Stimulated activated CD4-positive, alpha-beta T cell treated with anti-CD3 and anti-CD28 coated beads, TNF-alpha, amount 100 ng/mL, for 1 hour (primary cell): ENCODE measurements at places on chromosomes 4 and X.

GRCh38 chr4:189060104-189060503 is 880.6 kb upstream of the FRG1 start:
- DNase-seq: no peak

DNA sequence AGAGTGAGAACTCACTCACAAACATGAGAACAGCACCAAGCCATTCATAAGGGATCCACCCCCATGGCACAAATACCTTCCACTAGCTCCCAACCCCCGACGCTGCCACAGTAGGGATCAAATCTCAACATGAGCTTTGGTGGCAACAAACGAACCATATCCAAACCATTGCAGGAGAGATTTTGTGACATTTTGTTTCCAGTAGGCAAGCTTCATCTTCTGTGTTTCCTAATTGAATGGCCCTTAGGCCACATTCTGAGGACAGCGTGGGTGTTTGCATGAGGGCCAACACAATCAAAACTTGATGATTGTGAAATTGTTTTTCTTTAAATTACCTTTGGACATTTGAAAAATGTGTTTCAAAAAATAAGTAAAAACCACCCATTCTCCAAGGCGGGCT is 102.6 kb upstream of the LNX1 start:
- no peak for DNase-seq

DNA sequence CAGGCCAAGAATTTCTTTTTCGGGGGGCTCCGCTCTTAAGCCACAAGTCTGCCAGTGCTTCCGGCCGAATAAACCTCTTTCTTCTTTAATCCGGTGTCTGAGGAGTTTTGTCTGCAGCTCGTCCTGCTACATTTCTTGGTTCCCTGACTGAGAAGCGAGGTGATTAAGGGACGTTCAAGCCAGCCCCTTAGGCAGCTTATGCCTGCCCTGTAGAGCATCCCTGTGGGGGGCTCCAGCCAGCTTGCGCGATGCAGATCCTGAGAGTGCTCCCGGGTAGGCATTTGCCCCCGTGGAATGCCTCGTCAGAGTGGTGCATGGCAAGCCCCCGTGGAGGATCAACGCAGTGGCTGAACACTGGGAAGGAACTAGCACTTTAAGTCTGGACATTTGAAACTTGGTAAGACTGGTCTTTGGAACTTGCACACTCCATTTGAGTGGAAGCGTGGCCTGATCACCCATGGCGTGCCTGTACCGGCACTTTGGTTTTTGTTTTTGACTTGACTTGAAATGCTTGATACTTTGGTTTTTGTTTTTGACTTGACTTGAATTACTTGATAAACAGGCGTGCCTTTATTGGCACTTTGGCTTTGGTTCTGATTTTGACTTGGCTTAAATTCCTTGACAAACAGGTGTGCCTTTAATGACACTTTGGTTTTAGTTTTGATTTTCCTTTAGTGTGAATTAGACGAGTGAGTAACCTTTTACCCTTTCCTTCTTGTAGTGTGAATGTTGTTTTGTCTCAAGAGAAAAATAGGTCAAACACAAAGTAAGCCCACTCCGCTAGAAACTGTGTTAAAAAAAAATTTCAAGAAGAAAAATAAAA is 6.1 kb downstream of the ACOX3 start:
- DNase-seq: no peak

DNA sequence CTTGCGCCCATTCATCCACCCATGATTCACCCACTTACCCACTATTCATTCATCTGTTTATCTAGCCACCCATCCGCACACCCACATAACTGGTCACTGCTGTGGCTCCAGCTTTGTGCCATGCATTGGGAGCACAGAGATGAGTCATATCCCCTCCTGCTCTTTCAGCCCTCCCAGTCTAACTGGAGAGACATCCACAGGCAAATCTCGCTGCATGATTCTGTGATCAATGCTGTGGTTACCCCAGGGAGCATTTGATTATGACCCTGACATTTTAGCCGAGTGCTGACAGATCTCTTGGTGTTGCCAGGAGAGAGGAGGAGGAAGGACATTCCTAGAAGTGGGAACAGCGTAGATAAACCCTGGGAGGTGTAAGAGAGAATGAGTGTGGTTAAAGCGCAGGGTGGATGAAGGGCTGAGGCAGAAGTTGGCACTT is 10.4 kb upstream of the PORCN start:
- DNase-seq: no peak

DNA sequence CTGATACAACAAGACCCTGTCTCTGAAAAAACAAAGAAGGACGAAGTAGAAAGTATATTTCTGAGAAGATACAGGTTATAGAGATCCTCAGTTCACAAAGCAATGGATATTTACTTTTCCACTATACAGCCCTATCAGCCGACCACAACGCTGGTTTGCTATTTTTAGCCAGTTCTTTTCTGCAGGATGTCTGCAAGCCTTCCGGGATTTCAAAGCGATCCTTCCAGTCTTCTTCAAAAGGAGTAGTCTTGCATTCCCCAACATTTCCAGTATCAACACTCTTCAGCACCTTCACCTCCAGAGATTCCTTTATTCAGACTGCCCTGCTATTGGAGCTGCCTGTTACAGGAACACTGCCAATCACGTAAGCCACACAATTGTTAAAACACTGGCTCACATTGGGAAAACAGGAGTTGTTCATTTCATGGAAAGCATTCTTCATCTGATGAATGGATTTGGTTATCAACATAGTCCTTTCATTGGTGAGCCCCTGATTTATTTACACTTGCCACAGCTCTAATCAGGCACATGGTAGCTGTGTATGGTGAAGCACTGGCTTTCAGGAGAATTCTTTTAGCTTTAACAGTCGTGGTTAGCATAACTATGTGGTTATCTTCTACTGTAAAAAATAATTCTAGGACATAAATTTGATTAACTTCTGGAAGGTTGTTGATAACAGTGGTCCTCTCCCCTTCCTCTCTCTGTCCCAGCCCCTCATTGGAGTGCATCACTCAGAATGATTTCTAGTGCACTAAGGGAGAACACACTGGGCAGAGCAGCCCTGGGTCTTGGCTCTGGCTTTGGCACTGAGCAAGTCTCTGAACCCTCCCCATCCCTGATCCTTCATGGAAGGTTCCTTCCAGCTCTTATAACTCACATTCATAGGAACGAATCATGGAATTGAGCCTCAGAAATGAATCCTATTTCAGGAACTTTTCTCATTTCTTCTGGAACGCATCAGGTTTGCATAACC is 109.9 kb upstream of the SORBS2 start:
- DNase-seq: no peak

- no peak for DNase-seq
Observed at GRCh38 chr4:56627985-56628384, 53.1 kb downstream of the HOPX start.

DNA sequence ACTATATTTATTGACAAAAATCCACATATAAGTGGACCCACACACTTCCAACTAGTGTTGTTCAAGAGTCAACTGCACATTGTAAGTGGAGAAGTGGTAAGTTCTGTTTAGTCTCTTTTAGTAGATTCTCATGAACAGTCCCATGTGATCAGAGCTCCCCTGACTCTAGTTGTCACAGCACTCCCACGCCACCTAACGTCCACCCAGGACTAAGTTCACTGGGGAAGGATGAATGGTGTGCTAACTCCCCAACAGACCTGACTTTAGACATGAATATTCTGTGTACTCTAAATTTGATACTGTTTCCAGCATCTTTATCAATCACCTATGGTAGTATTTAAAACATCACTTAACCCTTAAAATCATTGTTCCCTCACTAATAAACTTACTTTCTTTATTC is 59.8 kb downstream of the PACRGL start:
- DNase-seq: no peak

DNA sequence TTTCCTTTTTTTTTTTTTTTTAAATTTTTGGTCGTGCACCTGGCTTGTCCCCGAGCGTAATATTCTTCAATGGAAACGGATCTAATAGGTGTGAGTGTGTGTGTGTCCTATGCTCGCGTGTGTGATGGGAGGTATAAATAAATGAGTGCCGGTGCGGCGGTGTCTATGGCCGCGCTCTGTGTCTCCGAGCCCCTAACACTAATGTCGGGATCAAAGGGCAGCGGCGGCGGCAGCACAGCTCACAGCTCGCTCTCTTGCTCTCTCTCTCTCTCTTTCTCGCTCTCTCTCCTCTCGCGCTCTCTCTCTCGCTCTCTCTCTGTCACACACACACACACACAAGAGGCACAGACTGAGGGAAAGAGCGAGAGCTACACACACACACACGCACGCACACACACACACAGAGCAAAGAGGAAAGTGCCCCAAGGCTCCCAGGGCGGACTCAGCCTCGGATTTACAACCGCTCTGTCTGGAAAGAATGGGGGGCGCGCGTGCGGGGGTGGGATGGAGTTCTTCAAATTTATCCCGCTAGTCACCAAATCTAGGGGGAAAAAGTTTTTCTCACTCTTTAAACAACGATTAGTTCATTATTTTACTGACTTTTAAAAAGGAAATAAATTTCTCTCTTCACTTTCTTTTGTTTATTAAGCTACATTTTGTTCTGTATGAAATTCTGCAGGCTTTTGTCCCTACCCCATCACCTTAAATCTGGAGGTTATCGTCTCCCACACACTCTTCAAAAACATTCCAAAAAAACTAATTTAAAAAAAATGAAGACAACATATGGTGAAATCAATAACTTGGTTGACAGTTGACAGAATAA is at the start of gene ZNF827:
TSS of gene ZNF827 (minus strand) at position 206 of the 823 bp plus-strand sequence. CDS start 416 bp downstream, outside the sequence.
- peak; percentile 35 for DNase-seq

GRCh38 chrX:100085846-100086245 is 324.2 kb downstream of the PCDH19 start:
- no peak for DNase-seq

GRCh38 chrX:37047776-37048175 is 39.6 kb downstream of the FAM47C start:
- no peak for DNase-seq

- no peak for DNase-seq
Observed at GRCh38 chr4:186719925-186720694, 3.5 kb downstream of the FAT1 start.

GRCh38 chr4:110808351-110808878 is 185.5 kb upstream of the PITX2 start:
- DNase-seq: no peak

GRCh38 chr4:23388255-23388654 is 501.6 kb downstream of the PPARGC1A start:
- DNase-seq: no peak

DNA sequence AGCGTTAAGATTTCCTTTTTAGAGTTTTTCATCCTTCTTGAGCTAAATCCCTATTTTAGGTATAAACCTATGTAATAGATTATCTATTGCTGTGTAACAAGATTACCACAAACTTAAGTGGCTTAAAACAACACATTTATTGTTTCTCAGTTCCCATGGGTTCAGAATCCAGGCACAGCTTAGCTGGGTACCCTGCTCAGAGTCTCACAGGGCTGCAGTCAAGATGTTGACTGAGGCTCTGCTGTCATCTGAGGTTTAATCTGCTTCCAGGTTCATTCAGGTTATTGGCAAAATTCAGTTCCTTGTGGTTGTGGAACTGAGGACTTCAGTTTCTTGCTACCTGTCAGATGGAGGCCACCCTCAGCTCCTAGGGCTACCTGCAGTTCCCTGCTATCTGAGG is 60.9 kb downstream of the GK start:
- no peak for DNase-seq

DNA sequence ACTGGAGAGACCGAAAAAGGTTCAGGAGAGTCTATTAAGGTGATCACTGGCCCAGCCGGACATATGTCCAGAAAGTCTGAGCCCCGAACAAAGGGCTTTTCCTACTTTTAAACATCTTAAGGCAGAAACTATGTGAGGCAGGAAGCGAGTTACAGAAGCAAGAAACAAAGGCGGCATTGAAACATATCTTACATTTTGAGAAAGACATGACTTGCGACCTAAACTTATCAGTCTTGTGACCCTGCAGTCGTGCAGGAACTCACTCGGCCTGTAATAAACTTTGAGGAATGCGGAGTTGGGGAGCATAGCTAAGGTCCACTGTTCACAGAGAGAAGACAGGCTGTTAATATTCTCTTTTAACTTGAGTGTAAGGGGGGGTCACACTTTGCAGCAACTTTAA is 158.7 kb downstream of the TBX22 start:
- no peak for DNase-seq

DNA sequence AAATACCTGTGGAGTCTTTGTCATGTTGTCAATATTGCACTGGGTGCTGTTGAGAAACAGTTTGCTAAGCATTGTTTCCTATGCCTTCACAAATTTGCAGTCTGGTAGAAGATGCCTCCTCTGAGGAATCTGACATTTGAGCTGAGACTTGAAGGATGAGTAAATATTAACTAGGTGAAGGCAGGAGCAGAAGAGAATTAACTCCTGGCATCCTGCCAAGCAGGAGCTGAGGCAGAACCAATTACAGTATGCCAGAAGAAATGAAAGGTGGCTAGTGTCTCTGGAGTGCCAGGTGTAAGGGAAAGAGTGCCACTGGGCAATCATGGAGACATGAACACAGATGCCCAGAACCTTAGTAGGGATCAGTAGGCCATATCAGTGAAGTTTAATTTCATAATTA is 1778.2 kb upstream of the PCDH10 start:
- no peak for DNase-seq

DNA sequence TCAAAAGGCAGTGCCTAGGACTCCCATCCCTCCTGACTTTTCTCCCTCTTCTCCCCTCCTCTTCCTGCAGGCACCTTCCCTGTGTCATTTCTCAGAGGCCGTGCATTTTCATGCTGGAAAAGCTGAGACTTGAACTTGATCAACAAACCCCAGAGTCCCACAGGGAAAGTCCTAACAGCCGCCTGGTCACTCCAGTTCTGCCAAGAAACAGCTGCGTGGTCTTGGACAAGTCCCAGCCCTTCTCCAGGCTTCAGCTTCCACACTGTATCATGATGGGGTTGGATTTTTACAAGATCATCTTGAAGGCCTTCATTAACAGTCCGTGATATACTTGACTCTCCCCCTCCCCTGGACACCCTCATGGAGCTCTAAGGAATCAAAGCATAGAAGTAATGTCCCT is 366.0 kb downstream of the BCOR start:
- DNase-seq: no peak

DNA sequence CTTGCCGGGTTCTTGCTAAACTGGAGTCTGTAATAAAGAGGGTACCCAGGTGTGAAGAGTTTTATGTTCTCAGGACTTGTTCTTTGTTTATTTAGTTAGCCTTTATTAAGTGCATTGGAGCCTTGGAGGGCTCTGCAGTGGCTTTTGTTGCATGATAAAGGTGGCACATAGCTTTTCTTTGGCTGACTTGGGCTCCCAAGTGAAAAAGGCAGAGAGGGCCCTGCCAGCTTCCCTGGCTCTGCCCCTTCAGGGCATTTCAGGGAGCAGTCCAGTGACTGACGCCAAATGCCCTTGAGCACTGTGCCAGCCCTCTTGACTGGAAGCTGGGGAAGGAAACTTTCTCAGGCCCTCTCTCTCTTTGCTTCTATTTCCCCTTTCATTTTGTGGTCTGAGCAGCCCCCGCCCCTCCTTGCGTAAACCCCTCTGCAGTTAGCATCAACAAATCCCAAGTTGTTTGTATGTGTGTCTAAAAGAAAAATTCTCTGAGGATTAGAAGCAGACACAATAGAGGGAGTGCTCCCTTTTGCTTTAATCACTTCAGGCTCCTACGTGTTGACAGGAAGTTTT is 152.2 kb downstream of the NHS start:
- DNase-seq: no peak

GRCh38 chr4:159023741-159024140 is 79.1 kb upstream of the RAPGEF2 start:
- DNase-seq: no peak

- DNase-seq: no peak
Observed at GRCh38 chr4:142474398-142475087, 371.6 kb downstream of the INPP4B start.

GRCh38 chr4:171035909-171036308 is 777.3 kb upstream of the GALNTL6 start:
- no peak for DNase-seq

GRCh38 chr4:152304220-152304619 is 231.7 kb downstream of the FBXW7 start:
- no peak for DNase-seq
